Activated CD8-positive, alpha-beta memory T cell treated with anti-CD3 and anti-CD28 coated beads, Interleukin-2, amount 50 U/mL, for 48 hours (primary cell): ENCODE measurements at places on chromosomes 5 and 9.

DNA sequence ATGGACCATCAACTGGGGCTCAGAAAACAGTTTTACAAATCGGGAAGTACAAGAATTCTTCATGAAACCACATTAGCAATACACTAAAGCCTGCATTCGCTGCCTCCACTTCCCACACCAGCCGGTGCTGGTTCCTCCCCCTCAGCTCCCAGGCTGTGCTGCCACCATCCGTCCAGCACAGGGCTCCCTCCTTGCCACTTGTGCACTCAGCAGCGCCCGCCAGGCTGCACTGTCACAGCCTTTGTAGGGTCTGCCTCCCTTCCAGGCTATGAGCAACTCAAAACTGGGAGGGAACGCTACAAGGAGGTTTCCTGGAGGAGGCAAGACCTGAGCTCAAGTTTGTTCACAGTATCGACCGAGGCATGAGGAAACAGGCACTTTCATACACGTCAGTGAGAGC is 7.7 kb downstream of the MAPK9 start:
- no peak for DNase-seq

DNA sequence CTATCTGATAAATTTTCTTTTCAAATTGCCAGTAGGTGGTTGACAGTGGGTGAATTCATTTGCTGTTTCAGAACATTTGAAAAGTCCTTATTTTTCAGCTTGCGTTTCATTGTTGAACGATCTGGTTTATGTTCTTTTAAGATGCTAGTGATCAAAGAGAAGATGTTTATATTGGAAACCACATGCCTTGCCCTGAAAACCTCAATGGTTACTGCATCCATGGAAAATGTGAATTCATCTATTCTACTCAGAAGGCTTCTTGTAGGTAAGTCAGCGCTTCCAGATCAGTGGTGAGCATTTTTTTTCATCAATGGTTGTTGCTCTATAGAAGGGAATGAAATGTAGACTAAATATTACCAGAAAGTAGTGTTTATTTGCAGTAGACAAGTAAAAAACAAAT is 16.6 kb upstream of the CAVIN4 start:
- DNase-seq: no peak

DNA sequence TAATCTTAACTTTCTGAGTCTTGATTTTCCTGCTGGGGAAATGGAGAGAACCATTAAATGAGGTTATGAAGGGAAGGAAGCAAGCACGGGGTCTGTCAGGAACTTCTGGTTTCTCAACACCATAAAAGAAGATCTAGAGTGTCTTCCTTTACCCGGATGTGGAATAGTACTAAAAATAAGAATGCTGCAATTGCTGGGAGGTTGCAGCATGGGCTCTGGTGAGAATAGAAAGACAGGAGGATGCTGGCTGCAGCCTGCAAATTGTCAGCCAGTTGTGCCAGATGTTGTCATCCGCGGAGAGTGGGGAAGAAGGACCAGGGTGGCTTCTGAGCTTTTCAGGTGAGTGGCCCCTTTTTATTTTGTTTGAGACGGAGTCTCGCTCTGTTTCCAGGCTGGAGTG is 69.3 kb upstream of the STC2 start:
- DNase-seq: no peak

DNA sequence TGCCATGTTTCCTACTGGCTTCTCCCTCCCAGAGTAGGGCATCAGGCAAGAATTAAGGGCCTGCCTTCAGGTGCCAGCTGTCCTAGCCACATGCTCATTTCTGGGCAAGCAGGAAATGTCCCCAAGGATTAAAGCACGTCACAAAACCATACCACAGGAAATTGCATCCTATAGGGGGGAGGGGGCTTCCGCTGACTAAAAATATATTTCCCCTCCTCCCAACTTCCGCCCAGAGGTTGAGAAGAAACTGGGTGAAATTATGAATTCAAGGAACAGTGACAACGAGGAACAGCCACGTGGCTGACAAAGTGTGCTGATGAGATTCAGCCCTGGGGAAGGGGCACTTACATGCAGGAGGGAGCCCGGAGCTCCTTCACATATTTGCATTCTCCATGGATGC is 4.1 kb downstream of the HBEGF start:
- no peak for DNase-seq

GRCh38 chr5:68268101-68268851 is 52.7 kb downstream of the PIK3R1 start:
- DNase-seq: no peak

DNA sequence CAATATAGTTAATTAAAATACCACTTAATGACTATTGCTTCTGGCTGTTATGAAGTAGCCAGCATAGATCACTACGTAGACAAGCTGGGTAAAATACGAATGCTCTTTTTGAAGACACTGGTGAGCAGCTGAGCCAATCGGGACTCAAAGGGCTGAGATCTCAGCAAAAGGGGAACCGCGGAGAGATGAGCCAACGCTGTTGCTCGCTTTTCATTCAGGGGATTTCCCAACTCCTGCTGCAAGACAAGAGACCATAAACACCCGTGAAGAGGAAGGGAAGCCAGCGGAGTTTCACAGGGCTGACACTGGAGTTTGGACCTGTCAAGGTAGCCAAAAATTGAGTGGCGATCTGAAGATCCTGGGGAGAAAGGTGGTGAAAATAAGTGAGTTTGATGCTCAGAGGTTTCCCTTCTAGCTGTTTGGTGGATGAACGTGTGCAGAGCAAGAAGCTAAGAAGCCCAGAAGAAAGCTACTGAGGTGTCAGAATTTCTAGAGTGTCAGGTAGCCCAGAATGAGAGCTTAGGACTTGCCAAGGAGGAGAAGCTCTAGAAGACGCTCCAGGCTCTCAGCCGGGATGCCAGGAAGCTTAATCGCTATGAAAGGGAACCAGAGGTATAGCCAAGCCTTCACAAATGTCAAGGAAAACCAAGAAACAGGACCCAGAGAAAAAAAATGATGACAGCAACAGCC is 79.6 kb upstream of the RNU6ATAC start:
- no peak for DNase-seq

- no peak for DNase-seq
Measured at GRCh38 chr5:102796009-102796408, 40.9 kb downstream of the PAM start.

DNA sequence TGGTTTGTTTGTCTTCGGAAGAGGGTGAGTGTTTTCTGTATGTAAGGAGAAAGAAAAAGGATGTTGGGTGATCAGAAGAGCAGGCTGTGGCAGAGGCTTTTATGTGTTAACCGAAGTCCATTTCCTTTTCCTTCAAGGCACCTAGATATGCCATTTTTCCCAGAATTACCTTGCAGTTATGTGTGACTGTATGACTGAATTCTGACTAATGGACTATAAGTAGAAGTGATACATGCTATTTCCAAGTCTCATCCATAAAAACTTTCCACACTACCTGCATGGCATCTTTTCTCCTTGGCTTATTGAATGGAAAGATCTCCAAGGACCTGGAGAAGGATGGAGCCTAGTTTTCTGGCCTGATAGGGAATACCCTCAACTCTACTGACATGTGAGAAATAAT is 10.6 kb upstream of the NDUFS4 start:
- DNase-seq: no peak

GRCh38 chr9:27582794-27583193 is 9.5 kb upstream of the C9orf72 start:
- no peak for DNase-seq

- no peak for DNase-seq
Measured at GRCh38 chr9:76716085-76716672, 48.1 kb upstream of the PCA3 start.

GRCh38 chr9:32565967-32566366 is 7.0 kb downstream of the NDUFB6 start:
- DNase-seq: no peak

DNA sequence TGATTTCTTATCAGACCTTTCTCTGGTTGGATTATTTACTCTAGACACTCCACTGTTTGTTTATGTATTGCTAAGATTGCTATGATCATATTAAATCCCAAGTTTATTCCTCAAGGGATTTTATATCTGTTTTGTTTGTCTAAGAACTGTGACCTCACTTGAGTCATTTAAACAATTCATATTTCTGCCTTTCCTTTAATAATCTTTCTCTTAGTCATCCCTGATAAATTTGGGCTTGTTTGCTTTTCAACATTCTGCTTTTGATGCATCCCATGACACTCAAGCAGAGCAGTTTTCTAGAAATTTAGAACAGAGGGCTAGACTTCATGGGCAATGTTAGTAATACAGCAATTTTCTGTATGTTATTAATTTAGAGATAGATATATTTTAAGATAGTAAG is 231.6 kb upstream of the TNC start:
- DNase-seq: no peak

GRCh38 chr5:73304381-73304780 is 131.4 kb downstream of the TMEM174 start:
- DNase-seq: no peak

GRCh38 chr5:150789943-150790611 is 11.5 kb downstream of the SMIM3 start:
- peak; percentile 71 for DNase-seq

GRCh38 chr5:159163027-159163700 is 46.2 kb downstream of the RNF145 start:
- no peak for DNase-seq

- DNase-seq: no peak
Measured at GRCh38 chr5:67693956-67694809, 497.6 kb upstream of the CD180 start.

DNA sequence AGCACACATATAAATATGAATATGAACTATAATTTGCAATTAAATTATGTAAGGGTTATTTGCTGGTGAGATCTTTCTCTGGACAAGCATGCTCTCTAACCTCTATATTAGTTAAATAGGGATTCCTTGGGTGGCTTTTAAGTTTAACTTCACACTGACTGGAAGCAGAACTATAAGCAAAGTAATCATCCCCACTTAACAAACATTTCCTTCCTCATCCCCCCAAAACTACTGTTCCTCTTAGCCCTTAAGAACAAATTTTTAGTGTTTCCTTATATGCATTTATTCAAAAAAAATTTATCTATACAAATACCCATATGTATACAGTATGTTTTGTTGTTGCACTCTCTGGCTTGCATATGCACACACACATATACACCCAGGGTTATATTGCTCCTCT is 512.1 kb upstream of the MEF2C start:
- no peak for DNase-seq

DNA sequence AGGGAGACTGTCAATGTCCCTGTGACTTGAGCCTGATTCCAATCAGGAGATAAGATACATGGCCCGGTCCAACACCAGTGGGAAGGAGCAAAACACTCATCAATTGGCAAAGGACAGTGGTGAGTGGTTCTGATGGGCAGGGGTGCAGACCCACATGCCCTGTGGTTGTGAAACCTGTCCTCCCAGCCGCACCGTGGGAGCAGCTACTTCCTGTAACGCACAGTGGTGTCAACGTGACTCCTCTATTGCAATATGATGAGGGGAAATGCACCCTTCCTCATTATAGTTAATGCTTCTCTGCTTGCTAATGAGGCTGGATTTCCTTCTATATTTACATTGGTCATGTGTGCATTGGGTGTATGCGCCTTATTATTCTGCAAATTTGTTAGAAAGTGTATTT is 223.0 kb downstream of the IRX1 start:
- no peak for DNase-seq

GRCh38 chr5:56148453-56148971 is 84.6 kb downstream of the ANKRD55 start:
- no peak for DNase-seq

DNA sequence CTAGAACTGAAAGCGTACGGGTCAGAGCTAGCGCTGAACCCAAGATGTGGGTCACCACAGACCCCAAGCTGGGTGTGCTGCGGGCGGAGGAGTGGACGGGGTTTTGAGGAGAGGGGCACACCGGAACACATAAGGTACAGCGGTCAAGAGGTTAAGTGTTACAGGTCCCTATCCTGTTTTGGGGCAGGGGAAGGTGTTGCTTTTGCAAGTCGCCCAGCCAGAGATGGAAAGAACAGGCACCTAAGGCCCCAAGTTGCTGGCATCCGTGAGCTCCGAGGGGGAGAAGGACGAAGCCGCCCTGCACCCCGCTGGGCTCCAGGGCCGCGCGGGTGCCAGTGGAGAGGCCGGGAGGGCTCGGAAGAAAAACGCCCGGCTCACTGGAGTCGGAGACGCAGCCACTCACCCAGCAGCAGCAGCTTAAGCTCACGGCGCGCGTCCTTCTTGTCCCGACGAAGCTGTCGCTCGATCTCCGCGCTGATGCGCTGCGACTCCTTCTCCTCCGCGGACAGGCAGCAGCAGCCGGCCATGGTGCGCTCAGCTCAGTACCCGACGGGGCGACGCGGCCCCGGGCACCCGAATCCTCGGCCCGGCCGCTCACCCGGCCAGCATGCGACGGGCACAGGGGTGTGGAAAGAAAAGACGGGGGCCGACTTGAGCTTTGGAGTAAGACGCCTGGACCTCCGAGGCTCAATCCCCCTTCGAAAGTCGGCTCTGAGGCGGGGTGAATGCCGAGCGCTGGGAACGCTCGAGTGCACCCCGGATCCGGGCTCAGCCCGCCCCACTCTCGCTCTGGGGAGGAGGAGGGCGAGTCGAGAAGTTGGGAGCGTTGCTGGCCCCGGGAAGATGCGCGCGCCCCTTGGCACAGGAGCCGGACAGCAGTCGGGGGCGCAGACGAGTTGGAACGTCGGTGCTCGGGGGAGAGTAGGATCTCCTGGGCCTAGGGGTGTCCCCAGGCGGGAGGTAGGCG is 572 bp downstream of the GNA14 start:
- peak; percentile 56 for DNase-seq

DNA sequence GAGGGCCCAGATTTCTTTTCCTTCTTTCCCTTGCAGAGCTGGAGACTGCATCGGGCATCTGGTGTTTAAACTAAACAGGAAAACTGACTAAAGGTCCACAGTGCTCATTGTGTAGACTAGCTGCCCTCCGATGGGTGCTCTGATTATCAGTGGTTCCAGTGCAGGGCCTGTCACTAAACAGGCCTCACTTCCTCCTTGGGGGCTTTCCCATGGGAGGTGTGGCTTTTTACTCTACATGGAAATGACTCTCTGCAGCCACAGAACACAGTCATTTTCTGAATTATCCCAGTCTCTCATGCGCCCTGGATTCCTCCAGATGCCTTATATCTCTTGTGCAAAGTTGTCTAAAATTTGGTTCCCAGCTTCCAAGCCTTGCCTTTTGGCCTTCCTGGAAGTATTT is 199.2 kb downstream of the TRIO start:
- no peak for DNase-seq

- no peak for DNase-seq
Measured at GRCh38 chr9:133496861-133497842, 18.3 kb upstream of the SLC2A6 start.

- no peak for DNase-seq
Measured at GRCh38 chr9:81224166-81225081, 464.9 kb downstream of the TLE1 start.

DNA sequence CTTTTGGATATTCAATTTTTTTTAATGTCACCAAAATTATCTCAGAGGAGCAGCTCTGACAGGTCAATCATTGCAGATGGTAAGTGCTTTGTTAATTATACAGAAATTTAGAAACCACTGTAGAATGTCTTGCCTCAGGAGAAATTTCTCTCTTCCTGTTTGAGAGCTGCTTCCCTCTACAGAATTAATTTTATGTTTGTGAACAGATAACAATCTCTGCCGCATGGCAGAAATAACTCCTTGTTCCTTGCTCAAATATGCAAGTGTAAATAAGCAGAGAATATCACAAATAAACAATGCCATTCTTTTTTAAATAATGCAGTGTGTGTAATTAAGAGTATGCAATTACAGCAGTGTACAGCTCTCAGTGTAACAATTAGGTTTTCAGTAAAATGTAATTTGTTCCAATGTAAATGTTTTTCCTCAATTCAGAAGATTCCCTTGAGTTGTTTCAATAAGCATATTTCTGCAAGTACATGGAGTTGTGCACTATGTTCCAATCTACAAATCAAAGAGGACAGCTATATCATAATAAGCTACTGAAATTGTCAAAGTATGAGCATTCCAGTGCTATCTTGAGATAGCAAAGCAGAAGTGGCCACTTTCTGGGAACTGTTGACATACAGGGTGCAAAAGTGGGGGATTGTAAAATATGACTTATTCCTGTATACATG is 1012.8 kb downstream of the MAT2B start:
- no peak for DNase-seq
